ENCODE measurements at places on chromosomes 13 and 19. TPM values are rescaled to one million over a fixed set of nuclear protein-coding genes. Genes with fewer than 3 reads are reported as not detected.

CNN2 gene
- 140 TPM for total RNA-seq

GRK1 gene
- total RNA-seq, result 0.77 TPM

PGLYRP1 gene
- not detected for total RNA-seq

TDRD12 gene
- total RNA-seq, result 0.30 TPM

PALM gene
- total RNA-seq, result 52.1 TPM

ACER1 gene
- total RNA-seq, result not detected

SLC1A6 gene
- total RNA-seq, result 8.2 TPM

CEBPA gene
- total RNA-seq, result 1.7 TPM

PDX1 gene
- not detected for total RNA-seq

ZNF296 gene
- total RNA-seq, result 1.2 TPM

GRIN2D gene
- total RNA-seq, result 0.68 TPM

CEACAM19 gene
- total RNA-seq, result 6.1 TPM

MEDAG gene
- total RNA-seq, result not detected

ZNF528 gene
- total RNA-seq, result 8.3 TPM

TEX29 gene
- total RNA-seq, result 0.50 TPM

LRRC25 gene
- total RNA-seq, result not detected

CYP4F22 gene
- not detected for total RNA-seq

KLK4 gene
- not detected for total RNA-seq

MUC16 gene
- total RNA-seq, result not detected

MAP4K1 gene
- total RNA-seq, result 1.5 TPM

NHLRC3 gene
- 24.4 TPM for total RNA-seq

PODNL1 gene
- total RNA-seq, result 0.14 TPM

LENG9 gene
- 2.5 TPM for total RNA-seq

SIGLEC12 gene
- not detected for total RNA-seq

PLIN4 gene
- 0.47 TPM for total RNA-seq

SHC2 gene
- 45.2 TPM for total RNA-seq

CACNG6 gene
- 0.77 TPM for total RNA-seq

Measured in neural crest cell (in vitro differentiated cells).